Right renal cortex interstitium (tissue), 3 donors: ENCODE measurements at places on chromosomes 12 and 14. TPM values are rescaled to one million over a fixed set of nuclear protein-coding genes. Genes with fewer than 3 reads are reported as not detected.

POTEG gene
- polyA plus RNA-seq, result not detected

LRIG3 gene
- polyA plus RNA-seq, result 42.6 TPM

CLEC6A gene
- 0.13 TPM for polyA plus RNA-seq

SDS gene
- 0.22 TPM for polyA plus RNA-seq

LIN7A gene
- polyA plus RNA-seq, result 20.3 TPM

FAM181A gene
- not detected for polyA plus RNA-seq

COCH gene
- 4.8 TPM for polyA plus RNA-seq

TCTN2 gene
- 28.9 TPM for polyA plus RNA-seq

CABP1 gene
- 5.8 TPM for polyA plus RNA-seq

ATXN2 gene
- 61.8 TPM for polyA plus RNA-seq

ARHGDIB gene
- 55.9 TPM for polyA plus RNA-seq

AMN gene
- polyA plus RNA-seq, result 22.6 TPM

DEGS2 gene
- 5.3 TPM for polyA plus RNA-seq

SPRYD3 gene
- polyA plus RNA-seq, result 17.1 TPM
